ENCODE measurements at places on chromosomes 2 and 18.

DNA sequence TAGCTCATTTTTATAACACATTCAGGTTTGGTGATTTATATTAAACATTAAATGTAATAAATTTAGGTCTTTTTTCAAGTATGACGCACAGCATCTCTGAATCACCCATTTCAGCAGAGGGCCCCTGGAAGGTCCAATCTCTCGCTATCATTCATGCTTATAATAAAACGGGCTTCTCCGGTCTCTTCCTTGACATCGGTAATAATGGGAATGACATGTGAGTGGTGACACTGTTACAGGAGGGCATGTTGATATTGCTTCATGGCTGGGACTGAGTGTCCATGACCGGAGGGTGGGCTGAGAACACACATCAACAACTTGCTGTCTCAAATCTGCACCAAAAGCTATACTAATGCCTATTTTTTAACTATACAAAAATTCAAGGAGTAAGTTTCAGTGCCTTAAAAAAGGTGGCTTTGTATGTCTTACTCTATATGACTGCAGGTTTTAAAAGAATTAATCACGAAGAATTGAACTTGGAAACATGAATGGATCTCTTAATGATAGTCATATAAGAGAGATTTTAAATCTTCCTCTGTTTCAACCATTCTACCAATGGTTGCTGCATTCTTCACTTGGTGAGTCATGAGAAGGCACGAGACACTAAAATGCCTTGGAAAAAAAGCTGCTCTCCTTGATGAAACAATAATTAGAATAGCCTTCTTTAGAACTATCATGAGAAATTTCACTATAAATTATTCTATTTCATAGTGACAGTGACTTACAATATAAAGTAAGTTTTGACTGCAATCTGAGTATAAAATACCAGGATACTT is 101.9 kb upstream of the NRP2 start:
- no peak for DNase-seq

- DNase-seq, result no peak
These were observed 172.3 kb downstream of the BABAM2 start for GRCh38 chr2:28062867-28063266.

DNA sequence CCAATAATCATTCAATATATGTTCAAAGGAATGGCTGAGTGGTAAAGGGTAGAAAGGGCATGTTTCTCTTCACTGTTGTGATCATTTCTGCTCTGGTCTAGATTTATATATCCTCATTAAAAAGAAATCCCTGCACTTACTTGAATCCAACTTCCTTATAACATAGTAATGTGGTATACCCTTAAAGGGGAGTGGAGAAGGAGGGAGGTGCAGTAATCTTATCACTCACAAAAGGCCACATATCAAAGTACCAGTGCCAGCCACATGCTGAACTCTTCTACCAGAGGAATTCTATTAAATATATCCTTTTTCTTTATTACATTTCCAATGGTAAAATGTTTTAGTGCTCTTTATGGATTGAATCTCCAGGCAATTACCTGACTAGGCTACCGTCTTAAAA is 3.3 kb downstream of the KATNAL2 start:
- DNase-seq, result no peak

DNA sequence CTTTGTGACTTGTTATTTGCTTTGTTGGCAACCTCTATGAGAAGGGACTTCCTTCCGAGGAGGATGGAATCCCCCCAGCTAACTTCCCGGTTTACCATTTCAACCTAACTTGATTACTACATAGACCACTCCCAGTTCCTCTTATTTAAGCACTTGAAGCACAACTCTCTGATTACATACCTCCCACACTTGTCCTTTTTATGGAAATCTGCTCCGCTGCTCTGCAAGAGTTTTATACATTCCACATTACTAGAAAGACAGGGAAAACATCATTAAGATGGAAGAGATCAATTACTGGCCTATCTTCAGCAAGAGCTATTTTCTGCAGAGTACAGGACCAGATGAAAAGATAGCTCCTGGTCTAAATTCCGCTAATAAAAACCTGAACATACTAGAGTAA is 160.0 kb upstream of the PGAP1 start:
- no peak for DNase-seq

DNA sequence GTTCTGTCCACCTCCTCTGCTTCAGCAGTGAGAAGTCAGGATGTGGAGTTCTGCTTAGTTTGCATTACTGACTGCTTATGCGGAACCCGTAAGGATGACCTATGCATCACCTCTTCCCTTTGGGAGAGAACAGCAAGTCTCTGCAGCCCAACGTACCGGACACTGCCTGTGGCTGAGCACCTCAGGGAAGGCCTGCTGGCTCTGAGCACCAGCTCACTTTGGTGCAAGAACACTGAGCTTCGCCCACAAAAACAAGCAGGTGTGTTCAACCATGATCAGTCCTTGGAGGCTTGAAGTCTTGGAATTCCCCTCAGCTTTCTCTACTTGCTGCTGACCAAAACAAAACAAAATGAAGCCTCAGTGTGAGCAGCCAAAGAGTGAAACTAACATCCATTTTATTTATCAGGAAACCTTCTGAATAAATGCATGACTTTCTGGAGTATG is 52.7 kb upstream of the NCK2 start:
- DNase-seq, result no peak

- no peak for DNase-seq
These were observed 312.3 kb upstream of the LRRTM4 start for GRCh38 chr2:77834360-77835002.

DNA sequence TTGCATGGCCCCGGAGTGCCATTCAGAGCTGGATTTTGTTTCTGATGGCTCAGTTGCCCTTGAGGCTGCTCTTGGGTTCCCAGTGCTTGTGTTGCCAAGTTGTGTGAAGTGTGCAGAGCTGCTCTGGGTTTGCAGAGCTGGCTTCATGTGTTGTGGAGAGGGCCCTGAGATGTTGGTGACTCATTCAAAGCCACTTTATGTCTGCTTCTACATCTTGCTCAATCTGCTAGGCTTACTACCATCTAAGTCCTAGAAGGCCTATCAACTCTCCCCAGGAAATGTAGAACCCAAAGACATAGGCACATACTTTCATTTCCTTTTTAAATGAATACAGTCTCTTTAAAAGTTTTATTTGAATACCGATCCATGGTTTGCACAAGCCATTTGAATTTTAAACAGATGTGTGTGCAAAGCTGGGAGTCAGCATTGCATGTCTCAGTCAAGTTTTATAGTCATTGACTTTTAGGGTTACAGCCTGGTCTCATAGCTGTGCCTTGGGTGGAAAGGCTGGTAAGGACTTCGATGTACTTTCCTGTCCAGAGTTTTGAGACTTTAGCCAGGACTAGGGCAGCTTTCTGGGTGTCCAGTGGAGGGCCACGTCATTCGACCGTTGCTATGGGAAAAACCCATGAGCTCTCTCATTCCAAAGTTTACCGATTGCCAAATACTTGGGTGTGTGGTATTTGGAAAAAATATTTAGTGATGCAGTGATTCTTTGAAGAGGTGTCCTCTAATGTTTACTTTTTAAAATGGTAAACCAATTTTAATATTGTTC is 105.0 kb downstream of the LTBP1 start:
- no peak for DNase-seq

DNA sequence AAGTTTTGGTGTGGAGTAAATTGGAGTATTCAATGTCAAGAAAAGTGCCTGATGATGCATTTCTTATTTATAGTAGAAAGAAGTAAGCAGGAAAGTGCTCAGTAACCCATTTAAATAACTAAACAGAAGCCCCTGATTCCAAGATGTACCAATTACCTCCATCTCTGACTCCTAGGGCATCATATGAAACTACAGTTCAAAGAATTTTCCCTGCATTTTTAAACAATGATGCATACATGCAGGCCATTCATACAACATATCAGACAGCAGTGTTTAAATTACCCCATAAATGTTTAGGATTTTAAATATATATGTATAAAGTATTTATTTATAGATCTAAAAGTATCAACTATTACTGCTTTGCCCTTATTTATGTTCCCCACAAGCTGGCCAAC is 36.2 kb downstream of the FTCDNL1 start:
- no peak for DNase-seq

- no peak for DNase-seq
These were observed 200.9 kb upstream of the ID2 start for GRCh38 chr2:8480915-8481314.

DNA sequence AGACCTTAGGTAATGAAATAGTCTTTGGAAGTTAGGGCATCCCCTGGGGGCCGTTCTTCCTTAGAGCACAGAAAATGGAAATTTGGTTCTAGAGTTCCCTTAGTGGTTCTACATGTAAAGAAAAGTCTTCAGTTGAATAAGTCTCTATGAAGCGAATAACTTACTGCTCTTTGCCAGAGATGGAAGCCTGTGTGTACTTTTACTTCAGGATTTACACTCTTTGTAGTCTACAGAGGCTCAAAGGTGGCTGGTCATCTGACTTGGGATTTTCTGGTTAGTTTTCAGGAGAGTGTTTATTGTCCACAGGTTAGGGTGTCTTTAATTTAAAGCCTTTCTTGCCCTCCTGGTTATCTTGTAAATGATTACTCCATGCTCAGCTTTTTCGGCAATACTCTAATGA is 210.6 kb downstream of the ZNF521 start:
- no peak for DNase-seq

GRCh38 chr2:179850188-179850587 is 11.2 kb downstream of the ZNF385B start:
- DNase-seq, result no peak

DNA sequence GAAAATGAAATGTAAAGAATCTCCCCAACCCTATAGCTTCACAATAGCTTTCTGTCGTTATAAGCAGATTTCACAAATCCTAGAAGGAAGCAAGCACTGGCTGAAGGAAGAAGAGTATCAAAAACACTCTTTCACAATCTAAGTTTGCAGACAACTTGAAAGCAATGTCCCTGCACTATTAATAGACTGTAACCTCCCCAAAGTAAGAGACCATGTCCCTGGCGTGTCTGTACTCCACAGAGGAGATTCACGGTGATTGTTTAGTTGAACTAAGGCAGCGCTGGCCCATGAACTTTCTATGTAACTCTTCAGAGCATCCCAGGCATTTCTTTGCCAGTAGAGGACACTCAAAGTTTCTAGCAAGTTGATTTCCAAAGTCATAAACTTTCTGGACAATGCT is 128.0 kb upstream of the HNRNPA3 start:
- DNase-seq, result no peak

- DNase-seq, result no peak
These were observed 167.0 kb upstream of the OTX1 start for GRCh38 chr2:62883629-62884028.

DNA sequence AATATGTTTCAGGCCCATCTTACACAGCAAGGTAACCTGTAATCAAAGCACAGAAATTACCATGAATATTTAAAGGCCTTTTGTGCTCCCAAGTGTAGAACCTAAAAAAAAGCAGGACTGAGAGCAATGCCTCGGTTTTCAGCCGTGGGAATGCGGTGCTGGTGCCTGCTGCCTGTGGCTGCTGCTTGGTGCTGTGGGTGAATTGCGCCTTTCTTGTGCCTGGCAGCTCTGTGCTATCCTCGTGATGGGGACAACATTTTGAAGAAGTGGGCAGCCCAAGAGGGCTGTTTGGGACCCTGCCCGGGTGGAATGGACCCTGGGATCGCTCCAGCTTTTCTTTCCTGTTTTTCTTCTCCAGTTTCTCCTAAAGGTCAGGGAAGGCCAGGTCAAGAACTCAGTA is 91.2 kb downstream of the ASAP2 start:
- no peak for DNase-seq

- DNase-seq, result no peak
These were observed 28.2 kb upstream of the ITGAV start for GRCh38 chr2:186561467-186562208.

DNA sequence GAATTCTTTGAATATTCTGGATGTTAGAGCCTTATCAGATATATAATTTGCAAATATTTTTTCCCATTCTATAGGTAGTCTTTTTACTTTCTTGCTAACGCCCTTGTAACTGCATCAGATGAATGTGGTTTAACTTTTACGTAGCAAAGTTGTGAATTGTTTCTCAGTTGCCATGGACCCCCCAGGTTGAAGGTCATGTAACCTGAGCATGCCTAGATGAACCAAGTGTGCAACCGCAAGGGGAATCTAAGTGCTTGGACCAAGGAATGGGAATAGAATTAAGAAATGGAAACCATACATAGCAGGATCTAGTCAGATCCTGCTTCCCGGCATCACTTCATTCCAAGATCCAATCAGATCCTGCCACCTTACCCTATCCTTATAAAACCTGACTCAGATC is 65.1 kb upstream of the TNP1 start:
- DNase-seq, result no peak

- DNase-seq, result no peak
These were observed 324.2 kb downstream of the PDE11A start for GRCh38 chr2:177748360-177748759.

DNA sequence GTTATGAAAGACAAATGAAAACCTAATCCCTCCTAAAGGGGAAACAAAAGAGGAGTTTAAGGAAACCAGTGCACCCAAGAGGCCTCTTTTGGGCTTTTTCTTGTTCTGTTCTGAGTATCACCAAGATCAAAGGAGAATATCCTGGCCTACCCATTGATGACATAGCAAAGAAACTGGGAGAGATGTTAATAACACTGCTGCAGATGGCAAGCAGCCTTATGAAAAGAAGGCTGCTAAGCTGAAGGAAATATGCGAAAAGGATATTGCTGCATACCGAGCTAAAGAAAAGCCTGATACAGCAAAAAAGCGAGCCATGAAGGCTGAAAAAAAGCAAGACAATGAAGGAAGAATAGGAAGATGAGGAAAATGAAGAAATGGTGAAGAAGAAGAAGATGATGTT is 23.6 kb upstream of the STAT4 start:
- no peak for DNase-seq

DNA sequence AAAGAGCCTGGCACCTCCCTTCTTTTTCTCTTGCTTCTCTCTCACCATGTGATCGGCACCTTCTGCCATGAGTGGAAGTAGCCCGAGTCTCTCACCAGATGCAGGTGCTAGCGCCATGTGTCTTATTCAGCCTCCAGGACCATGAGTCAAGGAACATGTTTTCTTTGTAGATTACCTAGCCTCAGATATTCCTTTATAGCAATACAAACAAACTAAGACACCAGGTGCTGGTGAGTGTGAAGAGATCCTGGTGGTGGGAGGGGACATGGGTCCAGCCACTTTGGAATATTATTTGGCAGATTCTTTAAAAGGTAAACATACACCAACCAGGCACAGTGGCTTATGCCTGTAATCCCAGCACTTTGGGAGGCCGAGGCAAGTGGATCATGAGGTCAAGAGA is 5.9 kb upstream of the USP40 start:
- DNase-seq, result no peak

GRCh38 chr2:56860991-56861390 is 677.2 kb downstream of the CCDC85A start:
- no peak for DNase-seq

DNA sequence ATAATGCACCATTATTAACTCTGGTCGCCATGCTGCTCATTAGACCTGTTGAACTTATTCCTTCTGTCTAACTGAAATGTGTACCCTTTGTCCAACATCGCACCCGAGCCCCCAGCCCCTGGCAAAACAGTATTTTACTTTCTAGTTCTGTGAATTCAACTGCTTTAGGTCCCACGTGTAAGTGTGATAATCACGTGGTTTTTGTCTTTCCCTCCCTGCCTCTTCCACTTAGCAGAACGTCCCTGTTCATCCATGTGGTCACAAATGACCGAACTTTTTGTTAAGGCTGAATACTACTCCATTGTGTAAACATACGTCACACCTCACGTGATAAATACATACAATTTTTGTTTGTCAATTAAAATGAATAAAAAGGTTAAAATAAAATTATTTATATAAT is 826.9 kb downstream of the DCDC2C start:
- no peak for DNase-seq
